Activated T-cell treated with anti-CD3 and anti-CD28 coated beads for 48 hours (primary cell): ENCODE measurements at places on chromosomes 13 and 19.

- no peak for DNase-seq
These were observed 216.8 kb downstream of the DIAPH3 start for GRCh38 chr13:59946944-59947343.

- DNase-seq: no peak
These were observed 152.6 kb downstream of the KDM4B start for GRCh38 chr19:5121266-5122120.

DNA sequence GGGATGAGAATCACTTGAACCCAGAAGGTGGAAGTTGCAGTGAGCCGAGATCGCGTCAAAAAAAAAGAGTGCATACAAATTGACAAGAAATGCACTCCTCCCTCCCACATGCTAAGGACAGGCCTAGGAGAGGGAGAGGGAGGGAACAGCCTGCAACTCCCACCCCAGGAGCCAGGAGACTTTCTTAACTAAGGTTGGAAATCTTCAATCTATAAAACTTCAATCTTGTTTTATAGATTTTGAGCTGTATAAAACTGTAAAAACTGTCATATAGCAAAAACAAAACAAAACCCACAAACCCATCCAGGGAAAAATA is 1.3 kb upstream of the SYCN start:
- no peak for DNase-seq

DNA sequence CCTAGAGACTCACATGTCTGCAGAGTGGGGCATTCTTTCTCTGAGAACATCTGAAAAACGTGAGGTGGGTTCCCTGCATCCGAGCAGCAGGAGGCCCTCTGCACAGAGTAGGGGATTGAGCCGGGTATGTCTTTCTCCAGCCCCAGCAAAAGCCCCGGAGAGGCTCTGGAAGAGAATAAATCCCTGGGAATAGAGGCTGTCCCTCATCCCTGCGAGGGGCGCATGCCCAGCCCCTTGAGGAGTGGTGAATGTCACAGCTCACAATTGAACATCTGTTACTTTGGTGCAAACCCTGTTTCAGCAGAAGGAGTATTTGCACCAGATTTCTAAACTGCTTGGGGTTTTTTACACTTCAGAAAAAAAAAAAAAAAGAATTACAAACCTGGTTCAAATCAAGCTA is 164.6 kb downstream of the FGF14 start:
- DNase-seq: no peak

GRCh38 chr13:77222000-77222690 is 104.7 kb downstream of the MYCBP2 start:
- DNase-seq: no peak

GRCh38 chr13:45700971-45701900 is 884 bp upstream of the CBY2 start:
- DNase-seq: no peak

DNA sequence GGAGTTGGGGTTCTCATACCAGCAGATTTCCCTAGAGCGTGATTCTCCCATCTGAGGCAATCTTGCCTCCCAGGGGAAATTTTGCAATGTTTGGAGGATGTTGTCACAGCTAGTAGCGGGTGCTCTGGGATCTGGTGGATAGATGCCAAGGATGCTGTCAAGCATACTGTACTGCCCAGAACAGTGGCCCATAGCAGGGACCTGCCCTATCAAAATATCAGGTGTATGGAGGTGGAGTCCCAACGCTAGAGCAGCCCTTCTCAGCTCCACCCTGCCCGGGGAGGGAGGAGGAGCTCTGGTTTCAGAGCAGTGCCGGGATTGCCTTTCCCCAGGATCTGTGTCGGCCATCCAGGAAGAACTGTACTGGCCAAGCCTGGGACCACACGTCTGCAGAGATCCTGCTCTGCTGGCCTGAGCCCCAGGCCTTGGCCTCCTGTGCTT is 10.9 kb upstream of the QTRT1 start:
- DNase-seq: no peak

- DNase-seq: no peak
These were observed 5.1 kb downstream of the WIZ start for GRCh38 chr19:15444505-15445226.

DNA sequence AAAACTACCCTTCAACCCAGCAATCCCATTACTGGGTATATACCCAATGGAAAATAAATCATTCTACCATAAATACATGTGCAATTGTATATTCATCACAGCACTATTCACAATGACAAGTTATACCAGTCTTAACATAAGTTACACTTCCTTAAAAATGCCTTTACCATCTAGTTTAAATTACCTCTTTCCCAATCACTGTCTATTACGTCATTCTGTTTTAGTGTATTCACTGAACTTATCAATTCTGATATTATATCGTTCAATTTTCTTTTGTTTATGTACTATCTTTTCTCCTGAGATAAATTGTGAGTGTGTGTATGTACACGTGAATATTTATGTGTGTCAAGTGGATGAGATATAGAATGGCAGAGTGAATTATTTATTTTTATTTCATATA is 1416.8 kb downstream of the OLFM4 start:
- no peak for DNase-seq

DNA sequence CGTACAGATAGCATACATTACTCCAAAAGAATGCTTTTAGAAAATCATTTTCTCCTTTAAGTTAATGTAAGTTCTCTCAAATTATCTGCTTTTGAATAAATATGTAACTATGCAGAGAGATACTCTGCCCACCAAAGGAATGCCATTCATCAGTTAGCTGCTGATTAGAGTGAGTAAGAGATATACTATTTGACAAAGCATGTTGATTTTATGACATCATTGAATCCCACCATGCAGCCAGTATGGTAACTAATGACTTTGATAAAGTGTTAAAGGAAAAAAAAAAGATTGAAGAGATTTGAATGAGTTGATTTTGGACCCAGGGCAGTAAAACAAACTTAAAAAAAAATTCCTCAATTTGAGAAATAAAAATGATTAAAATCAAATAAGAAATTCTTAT is 521.5 kb downstream of the SLITRK6 start:
- DNase-seq: no peak

DNA sequence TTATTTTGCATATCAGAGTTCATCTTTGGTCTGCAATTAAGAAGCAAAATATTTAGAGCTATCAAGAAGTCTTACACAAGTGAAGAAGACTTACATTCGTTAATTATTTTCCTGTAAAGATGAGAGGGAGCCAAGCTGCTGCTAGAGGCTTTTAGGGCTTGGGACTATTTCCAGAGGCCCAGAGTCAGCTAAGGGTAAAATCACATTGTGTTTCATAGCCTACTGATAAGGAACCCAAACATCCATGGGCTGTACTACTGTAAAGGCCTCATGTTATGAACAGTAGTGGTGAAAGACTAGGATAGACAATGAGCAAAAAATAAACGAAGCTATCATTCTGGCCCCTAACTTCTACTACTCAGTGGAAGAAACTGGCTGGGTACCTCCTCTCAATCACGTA is 10.9 kb upstream of the TEX30 start:
- DNase-seq: no peak

DNA sequence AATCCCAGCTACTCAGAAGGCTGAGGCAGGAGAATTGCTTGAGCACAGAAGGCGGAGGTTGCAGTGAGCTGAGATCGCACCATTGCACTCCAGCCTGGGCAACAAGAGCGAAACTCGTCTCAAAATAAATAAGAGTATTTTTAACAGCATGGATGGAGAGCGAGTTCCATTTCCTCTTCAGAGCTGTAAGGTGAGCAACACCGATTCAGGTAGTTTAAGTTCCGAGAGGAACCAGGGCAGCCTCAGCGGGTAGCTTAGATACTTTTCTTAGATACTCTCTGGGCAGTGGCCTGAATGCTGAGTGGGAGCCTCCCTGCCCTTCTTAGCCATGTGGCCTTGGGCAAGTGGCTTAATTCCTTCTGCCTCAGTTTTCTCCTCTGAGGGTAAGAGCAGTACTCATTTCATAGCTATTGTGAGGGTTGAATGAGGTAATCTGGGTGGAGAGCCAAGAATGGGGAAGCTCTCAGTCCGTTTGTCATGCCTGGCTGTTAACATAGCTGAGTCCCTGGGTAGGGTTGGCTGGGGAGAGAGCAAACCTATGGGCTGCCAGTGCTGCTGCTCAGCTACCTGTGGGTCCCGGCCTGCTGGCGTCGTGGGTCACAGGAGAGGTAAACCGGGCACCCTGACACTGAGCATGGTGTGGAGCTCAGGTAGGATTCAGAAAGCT is 4.1 kb downstream of the ATP11A start:
- DNase-seq: no peak

- DNase-seq: no peak
These were observed 287.1 kb upstream of the SLITRK5 start for GRCh38 chr13:87384099-87384498.

- DNase-seq: no peak
These were observed 41.6 kb downstream of the NDFIP2 start for GRCh38 chr13:79522583-79522982.

DNA sequence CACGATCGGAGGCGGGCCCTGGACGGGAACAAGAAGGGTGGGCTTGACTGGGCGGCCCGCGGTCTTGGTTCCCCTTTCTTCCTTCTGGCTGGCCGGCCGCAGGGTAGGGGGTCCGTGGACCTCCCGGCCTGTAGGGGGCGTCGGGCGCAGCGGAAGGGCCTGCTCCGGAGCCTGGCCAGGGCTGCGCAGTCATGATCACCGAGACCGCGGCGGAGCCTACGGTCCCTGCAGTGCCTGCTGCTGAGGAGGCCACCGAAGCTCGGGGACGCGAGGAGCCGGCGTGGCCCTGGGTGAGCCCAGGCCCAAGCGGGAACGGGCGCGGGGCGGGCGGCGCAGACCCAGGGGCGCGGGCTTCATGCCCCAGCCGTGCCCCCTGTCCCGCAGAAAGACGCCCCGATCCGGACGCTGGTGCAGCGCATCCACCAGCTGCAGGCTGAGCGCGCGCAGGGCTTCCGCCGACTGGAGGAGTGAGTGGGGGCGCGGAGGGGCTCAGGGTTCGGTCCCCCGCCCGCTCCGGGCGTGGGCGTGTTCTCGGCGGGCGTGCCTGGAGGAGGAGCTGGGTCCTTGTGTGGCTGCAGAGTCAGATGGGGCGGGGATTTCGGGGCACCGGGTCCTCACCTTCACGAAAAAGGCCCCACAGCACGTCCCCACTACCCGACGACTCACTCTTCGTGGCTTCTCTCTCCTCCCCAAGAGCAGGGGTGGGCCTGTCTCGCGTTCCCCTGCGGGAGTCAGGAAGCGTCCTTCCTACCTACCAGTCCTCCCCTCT is at the start of gene REX1BD:
Gene REX1BD, plus strand, starts transcription at position 188 of the 769 bp plus-strand sequence. Its CDS starts 4 bp downstream, at position 192.
- DNase-seq: peak; percentile 84

- DNase-seq: no peak
These were observed 336.9 kb upstream of the HTR2A start for GRCh38 chr13:47233734-47234133.

DNA sequence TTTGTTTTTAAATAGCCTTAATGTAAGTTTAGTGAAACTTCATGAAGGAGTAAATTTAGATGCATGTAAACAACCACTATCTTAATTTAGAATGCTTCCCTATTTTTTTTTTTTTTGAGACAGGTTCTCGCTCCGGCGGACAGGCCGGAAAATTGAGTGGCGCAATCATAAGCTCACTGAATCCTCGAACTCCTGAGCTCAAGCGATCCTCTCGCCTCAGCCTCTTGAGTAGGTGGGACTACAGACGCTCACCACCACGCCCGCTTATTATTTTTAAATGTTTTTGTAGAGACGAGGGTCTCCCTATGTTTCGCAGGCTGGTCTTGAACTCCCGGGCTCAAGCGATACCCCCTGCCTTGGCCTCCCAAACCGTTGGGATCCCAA is 1.6 kb downstream of the TEX30 start:
- no peak for DNase-seq

GRCh38 chr13:113238536-113238935 is 29.1 kb downstream of the CUL4A start:
- no peak for DNase-seq

DNA sequence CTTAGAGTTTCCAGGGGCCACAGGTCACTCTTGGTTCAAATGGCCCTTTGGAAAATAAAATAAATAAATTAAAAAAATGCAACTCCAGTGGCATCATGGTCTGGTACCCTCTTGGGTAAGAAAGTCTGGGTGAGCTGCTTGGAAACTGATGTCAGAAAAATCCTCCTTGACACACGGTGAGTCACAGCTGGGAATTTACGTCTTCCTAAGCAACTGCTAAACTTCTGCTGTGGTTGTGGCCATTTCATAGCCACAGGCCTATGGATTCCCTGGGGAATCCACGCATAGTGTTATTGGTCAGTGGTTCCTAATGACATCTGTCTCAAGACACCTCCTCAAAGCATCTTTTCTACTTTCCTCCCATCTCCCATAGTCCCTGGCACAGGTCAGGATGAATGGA is 220.8 kb downstream of the COG6 start:
- DNase-seq: no peak

DNA sequence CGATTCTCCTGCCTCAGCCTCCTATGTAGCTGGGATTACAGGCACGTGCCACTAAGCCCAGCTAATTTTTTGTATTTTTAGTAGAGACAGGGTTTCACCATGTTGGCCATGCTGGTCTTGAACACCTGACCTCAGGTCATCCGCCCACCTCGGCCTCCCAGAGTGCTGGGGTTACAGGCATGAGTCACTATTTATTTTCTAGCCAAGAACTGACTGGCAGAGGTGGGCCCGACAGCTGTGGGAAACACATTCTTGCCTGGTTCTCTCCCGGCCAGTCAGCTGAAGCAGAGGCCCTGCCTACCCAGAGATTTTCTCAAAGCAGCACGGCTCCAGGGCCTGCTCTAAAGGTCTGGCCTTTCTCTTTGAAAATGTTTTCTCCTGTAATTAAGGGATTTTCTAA is 108.0 kb downstream of the KCTD15 start:
- DNase-seq: no peak

DNA sequence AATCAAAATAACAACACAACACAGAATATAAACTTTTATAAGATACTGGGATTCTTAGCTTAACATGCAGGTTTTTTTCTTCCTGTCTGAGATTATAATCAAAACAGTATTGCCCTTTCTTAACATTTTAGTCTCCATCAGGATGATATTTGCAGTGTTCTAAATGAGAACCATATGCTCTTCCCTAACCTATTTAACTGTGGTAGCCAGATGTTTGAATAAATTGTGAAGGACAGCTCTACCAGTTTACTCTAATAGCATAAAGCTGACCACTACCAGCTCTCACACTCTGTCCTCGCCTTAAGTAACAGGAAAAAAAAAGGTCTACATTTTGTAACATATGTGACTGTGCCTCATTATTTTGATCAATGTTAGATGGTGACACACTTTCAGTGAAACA is 618.7 kb upstream of the SGCG start:
- no peak for DNase-seq

DNA sequence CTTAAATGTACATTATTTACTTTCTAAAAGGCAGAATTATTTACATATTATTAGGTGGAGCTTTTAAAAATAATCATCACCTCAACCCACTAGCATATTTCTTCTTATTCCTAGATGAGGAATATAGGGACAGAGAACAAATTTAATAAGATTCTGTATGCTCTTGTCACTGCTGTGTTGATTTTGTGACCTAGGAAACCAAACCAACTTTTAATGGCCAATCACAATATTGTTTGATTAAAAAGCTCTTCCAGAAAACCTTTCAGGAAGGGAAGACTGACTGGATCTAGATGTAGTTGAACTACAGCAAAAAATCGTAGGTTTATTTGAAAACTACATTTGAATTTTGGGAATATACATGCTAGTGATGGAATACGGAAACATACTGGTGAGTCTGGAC is 91.8 kb upstream of the RAP2A start:
- DNase-seq: no peak
